Activated CD8-positive, alpha-beta memory T cell treated with anti-CD3 and anti-CD28 coated beads, Interleukin-2, amount 10 ng/mL, durations not matched to agents 7 days and 5 days (primary cell): ENCODE measurements at places on chromosomes 16 and 17.

GRCh38 chr17:70105641-70106040 is 30.6 kb downstream of the KCNJ16 start:
- DNase-seq, result no peak

- no peak for DNase-seq
Observed at GRCh38 chr16:14007450-14007849, 63.7 kb upstream of the MRTFB start.

DNA sequence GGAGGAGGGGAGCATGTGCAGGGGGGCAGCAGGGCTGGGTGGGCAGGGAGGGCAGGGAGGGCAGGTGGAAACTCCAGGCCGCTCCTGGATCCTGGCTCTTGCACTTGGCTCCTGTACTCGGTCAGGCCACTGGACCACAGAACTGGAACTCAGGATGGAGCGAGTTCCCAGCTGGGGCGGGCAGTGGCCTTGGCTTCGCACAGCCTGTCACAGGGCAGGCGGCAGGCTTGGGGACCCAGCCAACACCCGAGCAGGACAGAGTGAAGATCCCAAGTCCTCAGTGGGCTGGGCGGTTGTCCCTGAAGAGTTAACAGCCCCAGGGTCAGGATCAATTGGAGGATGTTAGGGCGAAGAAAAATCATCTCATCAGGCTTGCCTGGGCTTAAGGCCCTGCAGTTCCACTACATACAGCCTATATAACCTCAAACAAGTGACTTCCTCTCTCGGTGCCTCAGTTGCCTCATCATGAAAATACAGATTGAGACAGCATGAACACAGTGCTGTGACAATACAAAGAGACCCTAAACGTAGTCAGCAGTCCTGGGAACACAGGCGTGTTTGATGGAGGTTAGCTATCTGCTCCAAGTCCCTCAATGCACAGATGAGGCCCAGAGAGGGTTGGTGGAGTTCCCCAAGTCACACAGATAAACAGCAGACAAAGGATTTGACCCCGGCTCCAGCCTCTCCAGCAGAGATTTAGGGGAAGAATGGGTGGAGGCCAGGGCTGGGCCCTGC is 21.9 kb downstream of the ZNF423 start:
- DNase-seq, result no peak

GRCh38 chr17:35239823-35240222 is 3.0 kb upstream of the SLFN5 start:
- no peak for DNase-seq

DNA sequence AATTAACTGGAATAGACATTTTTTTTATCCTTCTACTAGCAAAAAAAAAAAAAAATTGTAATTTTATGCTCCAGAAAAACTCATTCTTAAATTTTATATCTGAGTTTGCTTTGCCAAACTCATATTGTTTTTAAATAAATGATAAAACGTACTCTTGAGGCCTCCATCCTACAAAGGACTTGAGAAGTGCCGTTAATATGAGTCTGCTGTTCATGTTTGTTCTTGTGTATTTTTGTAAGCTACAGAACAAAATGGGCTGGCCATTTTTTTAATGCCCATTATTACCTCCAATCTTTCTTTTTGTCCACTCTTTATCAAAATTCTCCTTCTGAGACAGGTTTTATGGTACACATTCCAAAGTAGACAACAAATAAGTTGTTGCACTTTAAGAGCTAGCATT is 643.5 kb upstream of the SOX9 start:
- no peak for DNase-seq

- DNase-seq, result no peak
Observed at GRCh38 chr17:39229274-39229913, 3.6 kb upstream of the STAC2 start.

- peak; percentile 42 for DNase-seq
Observed at GRCh38 chr17:72422505-72423285, 301.9 kb downstream of the SOX9 start.

GRCh38 chr17:51298508-51299371 is 38.4 kb downstream of the UTP18 start:
- no peak for DNase-seq

DNA sequence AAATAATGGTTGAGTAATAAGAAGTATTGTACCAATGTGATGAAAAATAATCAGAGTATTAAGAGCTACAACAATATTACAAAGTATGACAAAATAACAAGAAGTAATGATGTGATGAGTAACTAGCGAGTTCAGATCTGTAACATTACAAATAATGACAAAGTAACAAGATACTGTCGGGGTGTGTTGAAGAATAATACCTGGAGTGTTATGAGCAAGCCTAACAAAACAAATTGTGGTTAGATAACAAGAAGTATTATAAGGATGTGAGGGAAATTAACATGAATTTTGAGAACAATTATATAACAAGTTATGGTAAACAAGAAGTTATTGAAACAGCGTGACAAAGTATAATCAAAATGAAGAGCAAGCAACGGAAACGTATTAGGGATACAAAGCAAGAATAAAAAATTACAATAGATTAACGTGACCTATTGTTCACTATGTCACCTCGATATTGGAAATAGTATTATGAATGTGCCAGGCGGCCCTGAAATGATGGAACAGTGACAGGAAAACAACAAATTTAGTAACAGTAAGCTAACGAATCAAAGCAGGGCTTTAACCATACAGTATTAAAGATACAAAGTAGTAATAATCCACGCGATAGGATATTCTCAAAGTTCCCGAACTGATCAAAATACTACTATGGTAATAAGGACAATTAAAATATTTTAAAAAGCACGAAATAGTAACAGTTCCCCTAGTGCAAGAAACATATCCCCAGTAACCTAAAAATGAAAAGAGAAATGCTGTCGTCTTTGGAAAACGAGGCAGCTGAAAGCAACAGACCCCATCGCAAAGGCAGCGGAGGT is 1.6 kb downstream of the TBX4 start:
- no peak for DNase-seq

GRCh38 chr16:22948058-22948602 is 134.2 kb downstream of the HS3ST2 start:
- no peak for DNase-seq

DNA sequence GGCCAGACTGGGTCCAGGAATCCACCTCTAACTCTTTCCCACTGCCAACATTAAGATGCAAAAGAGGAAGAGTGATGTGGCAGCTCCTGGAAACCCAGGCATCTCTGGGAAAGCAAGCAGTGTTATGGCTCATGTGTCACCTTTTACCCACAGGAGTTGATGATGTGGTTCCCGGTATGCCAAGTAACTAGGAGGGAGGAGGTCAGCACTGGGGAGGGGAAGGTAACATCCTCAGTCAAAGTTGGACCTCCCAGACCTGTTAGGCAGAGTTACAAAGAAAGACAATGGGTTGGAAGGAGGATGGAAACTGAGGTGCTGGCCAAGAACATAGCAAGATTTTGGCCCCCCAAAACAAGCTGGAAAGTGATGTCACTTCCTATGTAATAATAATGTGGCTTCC is 11.4 kb downstream of the KRABD2 start:
- DNase-seq, result no peak

DNA sequence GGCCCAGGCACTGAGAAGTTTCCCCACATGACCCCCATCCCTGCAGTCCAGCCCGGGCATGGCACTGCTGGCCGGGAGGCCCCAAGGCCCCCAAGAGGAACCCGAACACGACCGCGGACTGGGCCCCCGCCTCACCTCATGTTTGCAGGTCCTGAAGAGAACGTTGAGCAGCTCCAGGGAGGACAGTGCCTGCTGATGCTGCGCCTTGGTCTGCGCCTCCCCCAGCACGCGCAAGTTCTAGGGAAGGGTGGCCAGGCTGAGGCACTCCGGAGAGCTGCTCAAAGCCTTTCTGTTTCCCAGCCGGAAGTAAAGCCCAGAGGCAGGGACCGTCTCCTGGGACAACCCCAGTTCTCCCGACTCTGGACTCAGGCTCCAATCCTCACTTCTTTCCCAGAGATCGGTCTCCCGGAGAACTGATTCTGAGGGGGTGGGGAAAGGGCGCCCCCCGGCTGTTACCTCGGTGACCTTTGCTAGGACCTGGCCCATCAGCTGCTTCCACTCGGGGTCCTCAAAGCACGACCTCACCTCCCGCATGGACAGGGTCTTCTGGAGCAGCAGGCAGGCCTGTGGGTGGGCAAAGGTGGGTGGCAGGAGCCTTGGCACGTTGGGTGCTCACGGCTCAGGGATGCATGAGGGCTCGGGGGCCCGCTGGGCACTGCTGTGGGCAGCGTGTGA is 13.7 kb downstream of the MYBBP1A start:
- no peak for DNase-seq

GRCh38 chr16:77579351-77579891 is 142.9 kb upstream of the NUDT7 start:
- DNase-seq, result no peak

GRCh38 chr17:63571632-63572310 is 21.5 kb downstream of the DCAF7 start:
- DNase-seq, result no peak

DNA sequence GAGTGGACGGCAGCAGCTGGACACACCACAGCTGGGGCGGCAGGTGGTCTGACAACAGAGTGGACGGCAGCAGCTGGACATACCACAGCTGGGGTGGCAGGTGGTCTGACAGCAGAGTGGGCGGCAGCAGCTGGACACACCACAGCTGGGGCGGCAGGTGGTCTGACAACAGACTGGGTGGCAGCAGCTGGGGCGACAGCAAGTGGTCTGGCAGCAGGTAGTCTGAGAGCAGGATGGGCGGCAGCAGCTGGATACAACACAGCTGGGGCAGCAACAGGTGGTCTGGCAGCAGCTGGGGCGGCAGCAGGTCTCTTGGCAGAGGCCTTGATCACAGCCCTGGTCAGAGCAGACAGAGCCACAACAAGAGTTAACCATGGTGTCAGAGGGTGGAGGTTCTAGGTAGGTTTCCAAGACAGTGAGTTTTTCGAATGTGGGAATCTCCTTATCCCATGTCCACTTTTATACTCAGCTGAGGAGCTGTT is at the start of gene KRTAP4-1:
Gene KRTAP4-1 (minus strand): TSS at position 432 of the 482 bp plus-strand sequence. CDS start 57 bp downstream, at position 375.
- DNase-seq, result no peak

DNA sequence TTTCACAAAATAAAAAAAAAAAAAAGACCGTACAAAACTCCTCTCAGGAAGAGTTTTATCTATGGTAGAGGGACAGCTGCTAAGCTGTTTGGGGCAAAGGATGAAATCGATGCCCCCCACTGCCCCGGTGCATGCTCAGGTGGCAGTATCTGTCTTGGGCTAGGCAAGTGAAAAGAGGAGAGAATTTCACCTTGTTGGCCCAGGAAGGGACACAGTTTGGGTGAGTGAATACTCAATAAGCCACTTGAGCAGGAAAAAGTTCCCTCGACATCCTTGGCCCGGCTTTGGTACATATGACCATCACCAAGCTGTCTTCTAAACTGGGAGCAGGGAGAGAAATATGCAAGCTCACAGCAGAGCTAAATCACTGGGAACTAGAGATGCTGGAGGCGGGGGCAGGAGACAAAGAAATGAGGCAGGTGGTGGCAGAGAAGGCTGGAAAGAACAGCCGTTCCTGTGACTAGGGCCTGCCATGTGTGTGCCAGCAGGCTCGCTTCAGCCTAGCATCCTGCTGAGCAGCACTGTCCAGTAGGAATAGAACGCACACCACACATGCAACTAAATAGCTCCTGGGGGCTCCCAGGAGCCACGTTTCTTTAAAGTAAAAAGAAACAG is 8.2 kb upstream of the EIF1 start:
- DNase-seq, result no peak

- no peak for DNase-seq
Observed at GRCh38 chr17:45997624-45998023, 1.4 kb upstream of the STH start.

GRCh38 chr16:88366704-88367047 is 16.1 kb upstream of the ZNF469 start:
- no peak for DNase-seq

GRCh38 chr17:6755281-6755680 is 565 bp upstream of the XAF1 start:
- DNase-seq, result no peak

DNA sequence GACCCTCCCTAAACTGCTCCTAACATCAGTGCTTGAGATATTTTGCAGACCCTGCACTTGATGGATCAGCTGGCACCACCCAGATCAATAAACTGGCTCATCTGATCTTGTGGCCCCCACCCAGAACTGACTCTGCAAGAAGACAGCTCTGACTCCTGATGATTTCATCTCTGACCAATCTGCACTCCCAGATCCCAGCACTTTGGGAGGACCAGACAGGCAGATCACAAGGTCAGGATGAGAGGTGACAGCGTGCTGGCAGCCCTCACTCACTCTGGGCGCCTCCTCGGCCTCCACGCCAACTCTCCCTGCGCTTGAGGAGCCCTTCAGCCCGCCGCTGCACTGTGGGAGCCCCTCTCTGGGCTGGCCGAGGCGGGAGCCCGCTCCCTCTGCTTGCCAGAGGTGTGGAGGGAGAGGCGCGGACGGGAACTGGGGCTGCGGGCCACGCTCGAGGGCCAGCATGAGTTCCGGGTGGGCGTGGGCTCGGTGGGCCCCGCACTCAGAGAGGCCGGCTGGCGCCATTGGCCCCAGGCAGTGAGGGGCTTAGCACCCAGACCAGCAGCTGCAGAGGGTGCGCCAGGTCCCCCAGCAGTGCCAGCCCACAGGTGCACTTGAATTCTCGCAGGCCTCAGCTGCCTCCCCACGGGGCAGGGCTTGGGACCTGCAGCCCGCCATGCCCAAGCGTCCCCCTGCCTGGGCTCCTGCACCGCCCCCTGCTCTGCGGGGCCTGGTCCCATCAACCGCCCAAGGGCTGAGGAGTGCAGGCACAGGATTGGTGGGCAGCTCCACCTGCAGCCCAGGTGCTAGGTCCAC is 2.4 kb upstream of the C16orf54 start:
- DNase-seq, result no peak

DNA sequence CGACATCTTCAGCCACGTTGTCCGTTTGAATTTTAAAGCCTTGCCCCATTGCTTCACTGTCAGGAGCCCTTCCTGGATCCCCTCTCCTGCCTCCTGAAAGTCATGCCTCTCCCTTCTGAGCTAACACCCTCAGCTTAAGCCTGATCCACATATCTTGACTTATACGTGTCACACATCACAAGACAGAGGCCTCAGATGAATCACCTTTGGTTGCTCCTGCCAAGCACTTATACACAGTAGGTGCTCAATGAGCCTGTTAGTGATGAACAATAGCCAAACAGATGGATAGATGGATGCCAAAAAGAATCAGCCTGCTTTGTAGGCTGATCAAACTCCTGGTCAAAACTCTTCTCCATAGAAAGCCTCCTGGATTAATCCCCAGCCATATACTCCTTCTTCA is 31.8 kb downstream of the PITPNM3 start:
- no peak for DNase-seq

- peak; percentile 75 for DNase-seq
Observed at GRCh38 chr16:11586856-11587642, at the start of gene LITAF. Gene LITAF, minus strand, starts transcription at chr16:11586919. Its CDS starts 30,189 bp downstream, at chr16:11556730.

DNA sequence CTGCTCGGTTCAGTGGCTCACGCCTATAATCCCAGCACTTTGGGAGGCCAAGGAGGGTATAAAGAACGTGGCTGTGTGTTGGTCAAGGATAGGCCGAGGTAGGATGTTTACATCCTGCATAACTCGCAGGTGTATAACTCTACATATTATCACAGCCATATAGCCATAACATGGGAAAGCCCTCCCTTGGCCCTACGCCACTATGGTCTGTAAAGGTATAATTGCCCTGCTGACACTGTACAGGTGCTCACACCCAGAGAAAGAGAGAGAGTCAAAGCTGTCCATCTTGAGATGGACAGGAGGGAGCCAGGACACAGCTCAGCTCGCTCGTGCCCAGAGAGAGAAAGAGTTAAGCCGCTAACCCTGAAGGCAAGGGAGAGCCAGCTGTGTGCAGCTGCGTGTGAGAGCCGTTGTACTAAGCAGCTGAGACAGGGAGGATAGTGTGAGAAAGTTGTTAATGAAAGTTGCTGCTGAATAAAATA is 30.4 kb upstream of the DHX8 start:
- DNase-seq, result no peak
